ENCODE measurements at places on chromosomes 2 and 18.

- no peak for DNase-seq
Measured at GRCh38 chr18:12868576-12868975, 15.5 kb downstream of the PTPN2 start.

DNA sequence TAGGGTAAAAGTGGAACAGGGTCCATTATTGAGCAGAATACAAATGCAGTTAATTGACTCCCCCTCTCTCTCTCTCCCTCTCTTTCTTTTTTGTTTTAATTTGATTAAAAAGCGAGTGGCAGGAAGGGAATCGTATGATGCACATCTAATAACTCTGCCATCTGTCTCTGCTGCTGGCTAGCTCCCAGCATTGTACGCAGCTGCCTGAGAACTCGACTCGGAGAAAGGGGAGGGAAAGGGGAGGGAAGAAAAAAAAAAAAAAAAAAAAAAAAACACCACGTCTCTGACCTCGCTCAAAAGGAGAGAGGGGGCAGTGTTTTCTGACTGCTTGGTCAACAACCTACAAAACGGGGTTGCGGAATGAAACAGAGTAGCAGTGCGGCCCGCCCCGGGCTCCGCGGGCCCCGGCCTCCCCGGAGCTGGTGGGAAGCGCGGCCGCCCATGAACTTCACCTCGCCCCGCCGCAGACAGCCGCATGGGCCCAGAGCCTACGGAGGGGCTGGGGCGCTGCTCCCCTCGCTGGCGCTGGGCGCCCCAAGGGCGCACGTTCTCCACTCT lies 265.7 kb downstream of the TCF4 start:
- DNase-seq = peak; percentile 82

- no peak for DNase-seq
Measured at GRCh38 chr2:174495365-174496012, 8.7 kb upstream of the GPR155 start.

DNA sequence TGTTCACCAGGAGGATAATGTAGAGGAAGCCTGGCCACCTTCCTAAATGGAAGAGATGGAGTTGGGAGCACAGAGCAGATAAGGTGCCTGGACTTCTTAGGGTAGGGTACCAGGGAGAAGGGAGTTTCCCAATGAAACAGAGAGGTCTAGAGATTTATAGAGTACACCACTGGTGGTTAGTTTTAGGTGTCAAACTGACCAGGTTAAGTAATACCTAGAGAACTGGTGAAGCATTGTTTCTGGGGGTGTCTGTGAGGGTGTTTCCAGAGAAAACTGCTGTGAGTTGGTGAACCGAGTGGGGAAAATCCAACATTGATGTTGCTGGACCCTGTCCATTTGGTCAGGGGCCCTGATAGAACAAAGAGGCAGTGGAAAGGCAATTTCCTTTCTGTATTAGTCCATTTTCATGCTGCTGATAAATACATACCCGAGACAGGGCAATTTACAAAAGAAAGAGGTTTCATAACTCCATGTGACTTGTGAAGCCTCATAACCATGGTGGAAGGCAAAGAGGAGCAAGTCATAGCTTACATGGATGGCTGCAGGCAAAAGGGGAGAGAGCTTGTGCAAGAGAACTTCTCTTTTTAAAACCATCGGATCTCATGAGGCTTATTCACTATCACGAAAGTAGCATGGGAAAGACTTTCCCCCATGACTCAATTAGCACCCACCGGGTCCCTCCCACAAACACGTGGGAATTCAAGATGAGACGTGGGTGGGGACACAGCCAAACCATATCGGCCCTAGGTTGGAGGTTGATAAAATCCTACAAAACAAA lies 260.8 kb downstream of the CBLN2 start:
- no peak for DNase-seq

GRCh38 chr2:501667-502066 lies 175.5 kb downstream of the TMEM18 start:
- no peak for DNase-seq

DNA sequence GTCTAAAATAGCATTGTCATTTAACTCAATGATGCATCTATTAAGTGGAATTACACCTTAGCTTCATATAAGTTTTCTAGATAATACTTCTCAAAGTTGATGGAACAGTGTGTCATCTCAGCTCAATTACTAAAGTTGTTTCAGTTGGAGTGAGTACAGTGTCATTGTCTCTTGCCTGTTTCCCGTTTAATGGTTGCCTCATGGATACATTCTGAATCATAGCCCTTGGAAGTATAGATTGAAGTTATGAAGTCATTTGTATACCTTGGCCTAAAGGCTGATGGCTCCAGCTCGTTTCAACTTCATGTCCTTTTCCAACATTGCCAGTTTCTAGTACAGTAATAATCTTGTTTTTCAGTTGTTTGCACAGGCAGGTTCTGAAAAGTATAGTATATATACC lies 130.5 kb upstream of the NOSTRIN start:
- DNase-seq = no peak

- no peak for DNase-seq
Measured at GRCh38 chr2:36483290-36483689, 114.7 kb downstream of the FEZ2 start.

- no peak for DNase-seq
Measured at GRCh38 chr2:230794497-230794896, 70.2 kb upstream of the ITM2C start.

- no peak for DNase-seq
Measured at GRCh38 chr18:21300908-21301200, 58.8 kb downstream of the GREB1L start.

Data from GM12864 (cell line).